ENCODE measurements at places on chromosomes 5 and 9. TPM values are rescaled to one million over a fixed set of nuclear protein-coding genes. Genes with fewer than 3 reads are reported as not detected.

- no peak for DNase-seq
Observed at GRCh38 chr5:108420158-108420557, 38.3 kb upstream of the FBXL17 start.

GRCh38 chr5:65142016-65142415 lies 339.7 kb downstream of the ADAMTS6 start:
- no peak for DNase-seq

- no peak for DNase-seq
Observed at GRCh38 chr9:127732444-127732843, 2.6 kb downstream of the TOR2A start.

DNA sequence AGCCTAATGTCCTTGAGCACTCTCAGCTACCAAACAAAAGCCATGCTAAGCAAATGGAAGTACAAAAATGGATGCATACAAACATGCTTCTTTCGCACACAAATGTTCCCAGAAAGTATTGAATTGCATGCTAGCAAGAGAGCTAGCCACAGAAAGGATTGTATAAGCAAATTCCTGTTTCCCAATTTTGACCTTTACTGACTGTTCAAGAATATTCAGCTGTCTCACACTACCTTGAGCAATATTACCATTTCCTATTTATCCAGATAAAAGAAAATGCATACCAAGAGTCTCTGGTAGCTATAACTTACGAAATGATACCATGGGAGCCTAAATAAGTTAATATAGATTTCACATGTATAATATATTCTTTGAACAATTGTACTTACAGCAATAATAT lies 264.6 kb downstream of the TMEM167A start:
- DNase-seq, result no peak

DNA sequence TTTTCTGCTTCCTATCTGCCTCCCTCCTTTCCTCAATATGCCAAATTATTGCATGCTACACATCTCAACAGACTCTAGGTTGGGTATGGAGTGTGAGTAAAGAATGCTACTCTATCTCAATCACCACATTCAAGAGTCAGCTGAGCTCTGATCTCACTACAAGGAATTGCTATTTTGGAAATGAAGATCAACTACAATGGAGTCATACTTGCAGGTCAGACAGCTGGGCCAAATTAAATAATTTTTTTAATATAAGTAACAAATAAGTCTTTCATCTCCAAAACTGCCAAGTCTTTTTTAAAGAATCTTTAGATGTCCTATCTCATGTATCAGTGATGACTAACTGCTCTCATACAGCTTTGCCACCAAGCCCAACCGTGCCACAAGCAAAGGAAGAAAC lies 64.0 kb downstream of the DEPDC1B start:
- no peak for DNase-seq

GRCh38 chr9:13705373-13705772 lies 425.9 kb upstream of the MPDZ start:
- no peak for DNase-seq

- no peak for DNase-seq
Observed at GRCh38 chr5:150636391-150637244, 3.8 kb upstream of the SYNPO start.

DNA sequence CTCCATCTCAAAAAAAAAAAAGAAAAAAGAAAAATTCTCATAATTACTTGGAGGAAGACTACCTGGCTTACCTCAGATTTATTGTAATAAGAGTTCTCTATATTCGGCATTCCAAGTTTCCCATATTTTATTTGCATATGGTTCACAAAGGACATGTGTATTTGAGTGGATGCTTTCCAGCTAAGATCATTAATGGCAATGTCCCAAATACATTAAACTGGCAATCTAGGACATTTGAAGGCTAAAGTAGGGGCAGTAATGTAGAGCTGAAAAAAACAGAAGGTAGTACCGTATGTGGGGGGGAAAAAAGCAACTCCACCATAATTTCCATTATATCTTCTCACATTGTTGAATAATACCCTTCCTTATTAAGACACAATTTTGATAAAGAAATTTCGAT lies 4.9 kb downstream of the TUT7 start:
- no peak for DNase-seq

GRCh38 chr9:26358836-26359235 lies 533.8 kb downstream of the CAAP1 start:
- DNase-seq, result no peak

DNA sequence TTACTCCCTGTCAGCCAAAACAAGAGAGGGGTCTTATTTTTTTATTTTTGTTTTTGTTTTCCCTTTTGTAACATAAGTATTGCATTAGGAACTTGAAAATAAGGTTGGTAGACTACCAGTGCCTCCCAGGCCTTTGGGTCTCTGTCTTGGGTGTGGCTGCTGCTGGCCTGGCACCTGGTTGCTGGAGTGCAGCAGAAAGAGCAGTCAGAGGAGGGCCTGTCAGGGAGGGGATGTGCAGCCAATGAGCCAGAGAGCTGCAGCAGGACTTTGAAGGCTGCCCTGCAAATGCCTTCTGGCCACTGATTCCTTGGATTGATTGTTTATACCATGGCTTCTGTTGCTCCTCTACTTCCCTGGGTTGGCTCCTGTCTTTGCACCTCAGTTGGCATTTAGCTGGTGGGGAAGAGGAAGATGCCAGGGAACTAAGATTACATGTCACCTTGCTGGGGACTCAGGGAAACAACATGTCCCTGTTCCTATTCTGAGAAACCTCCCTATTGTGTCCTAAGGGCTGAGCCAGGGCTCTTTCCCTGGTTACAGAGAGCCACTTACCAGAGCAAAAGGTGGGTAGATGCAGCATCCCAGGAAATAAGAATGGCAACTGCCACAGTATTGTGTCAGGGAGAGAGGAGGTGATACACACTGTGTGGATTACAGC lies 66.6 kb downstream of the ANGPTL2 start:
- DNase-seq, result no peak

DNA sequence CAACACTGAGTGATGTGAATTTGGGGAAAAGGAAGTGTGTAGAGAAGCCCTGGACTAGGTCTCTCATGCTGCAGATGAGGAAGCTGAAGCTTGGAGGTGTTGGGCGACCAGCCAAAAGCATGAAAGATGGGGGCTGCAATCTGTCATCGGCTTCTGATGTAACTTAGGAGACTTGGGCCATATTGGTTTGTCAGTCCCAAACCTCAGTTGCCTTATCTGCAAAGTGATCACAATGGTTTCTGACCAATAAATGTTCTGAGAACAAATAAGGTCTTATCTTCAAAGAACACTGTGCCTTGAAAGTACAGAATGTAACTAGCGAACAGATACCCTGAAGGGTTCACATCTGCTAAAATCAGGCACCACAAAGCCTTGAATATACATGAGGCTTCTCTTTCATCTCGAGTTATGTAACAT lies 198.4 kb upstream of the NR3C1 start:
- no peak for DNase-seq

DNA sequence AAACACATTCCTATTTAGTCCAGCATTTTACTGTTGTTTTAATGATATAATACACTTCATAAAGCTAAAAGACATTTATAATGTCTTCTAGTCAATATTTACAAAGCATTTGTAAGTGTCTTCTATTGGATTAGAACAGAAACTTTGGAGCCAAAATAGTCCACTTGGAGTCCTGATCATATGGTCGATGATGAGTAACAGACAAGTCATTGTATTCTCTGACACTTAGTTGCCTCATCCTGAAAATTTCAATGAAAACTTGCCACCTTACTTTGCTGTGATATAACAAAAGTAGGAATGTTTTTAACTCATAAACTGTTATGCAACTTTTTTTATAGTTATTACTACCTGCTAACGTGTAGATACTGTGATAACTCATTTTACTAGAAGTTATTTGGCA lies 132.5 kb downstream of the GABRB2 start:
- DNase-seq, result no peak

DNA sequence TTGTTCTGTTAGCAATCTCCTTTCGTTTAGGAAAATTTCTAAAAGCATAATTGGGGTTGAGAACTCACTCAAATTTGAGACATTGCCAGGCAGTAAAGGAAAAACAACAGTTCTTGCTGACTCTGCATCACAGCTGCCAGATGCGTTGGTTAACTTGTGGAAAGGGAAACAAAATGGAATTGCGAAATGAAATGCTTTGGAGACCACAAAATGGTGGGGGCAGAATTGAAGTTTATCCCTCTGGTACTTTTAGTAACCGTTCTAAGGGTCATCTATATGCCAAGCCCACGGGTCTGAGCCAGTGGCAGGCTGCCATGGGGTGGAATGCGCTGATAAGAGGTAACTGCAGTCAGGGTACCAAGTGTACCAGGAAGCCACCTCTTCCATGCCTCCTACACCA lies 28.6 kb upstream of the SELENOP start:
- no peak for DNase-seq

GRCh38 chr9:97853056-97853843 lies at the start of gene FOXE1:
FOXE1 (plus strand) TSS chr9:97853226; CDS start chr9:97853915, 689 bp downstream.
- no peak for DNase-seq

DNA sequence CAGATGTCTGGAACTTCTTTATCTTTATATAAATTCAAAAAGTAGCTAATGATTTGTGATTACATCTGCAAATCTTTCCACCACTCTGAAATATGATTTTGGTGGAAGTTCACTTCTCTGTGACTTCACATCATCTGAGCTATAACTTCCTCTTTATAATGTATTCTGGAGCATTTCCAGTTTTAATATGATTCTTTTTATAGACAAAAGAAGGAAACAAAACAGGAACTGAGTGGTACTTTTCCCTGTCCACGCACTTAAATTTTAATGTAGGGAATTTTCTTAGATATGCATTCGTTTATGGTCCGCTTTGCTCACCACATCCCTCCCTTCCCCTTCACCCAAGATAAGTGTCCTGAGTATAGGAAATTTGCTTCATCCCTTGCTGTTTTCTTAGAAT lies 333.5 kb downstream of the CHSY3 start:
- no peak for DNase-seq

- no peak for DNase-seq
Observed at GRCh38 chr9:132539096-132539495, 43.3 kb upstream of the BARHL1 start.

GRCh38 chr5:123671711-123672456 lies 159.9 kb downstream of the CSNK1G3 start:
- no peak for DNase-seq

DNA sequence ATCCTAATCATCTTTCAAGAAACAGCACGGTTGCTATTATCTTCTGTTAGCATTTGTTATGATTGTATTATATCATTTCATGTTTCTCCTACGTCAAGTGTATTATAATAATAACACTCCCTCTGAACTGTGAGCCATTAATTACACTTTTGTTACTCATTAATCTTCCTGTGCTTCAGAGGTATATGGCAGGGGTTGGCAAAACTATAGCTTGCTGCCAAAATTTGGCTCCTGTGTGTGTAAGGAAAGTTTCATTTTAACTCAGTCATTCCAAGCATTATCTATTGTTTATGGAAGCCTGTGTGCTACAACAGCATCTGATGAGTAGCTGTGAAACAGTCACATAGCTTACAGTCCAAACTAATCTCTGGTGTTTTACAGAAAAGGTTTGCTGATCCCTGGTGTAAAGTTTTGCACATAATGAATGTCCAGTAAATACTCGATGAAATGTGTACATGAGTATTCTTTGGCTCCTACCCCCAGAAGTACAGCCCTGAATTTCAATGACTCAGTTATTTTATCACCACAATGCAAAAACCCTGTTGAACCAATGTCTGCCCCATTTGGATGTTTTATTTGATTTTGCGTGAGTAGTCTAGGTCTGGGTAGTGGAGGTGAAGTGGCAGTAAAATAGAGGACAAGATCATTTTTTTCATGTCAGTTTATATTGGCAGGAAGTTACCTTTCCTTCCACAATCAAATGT lies 648.2 kb downstream of the MAT2B start:
- DNase-seq, result no peak

DNA sequence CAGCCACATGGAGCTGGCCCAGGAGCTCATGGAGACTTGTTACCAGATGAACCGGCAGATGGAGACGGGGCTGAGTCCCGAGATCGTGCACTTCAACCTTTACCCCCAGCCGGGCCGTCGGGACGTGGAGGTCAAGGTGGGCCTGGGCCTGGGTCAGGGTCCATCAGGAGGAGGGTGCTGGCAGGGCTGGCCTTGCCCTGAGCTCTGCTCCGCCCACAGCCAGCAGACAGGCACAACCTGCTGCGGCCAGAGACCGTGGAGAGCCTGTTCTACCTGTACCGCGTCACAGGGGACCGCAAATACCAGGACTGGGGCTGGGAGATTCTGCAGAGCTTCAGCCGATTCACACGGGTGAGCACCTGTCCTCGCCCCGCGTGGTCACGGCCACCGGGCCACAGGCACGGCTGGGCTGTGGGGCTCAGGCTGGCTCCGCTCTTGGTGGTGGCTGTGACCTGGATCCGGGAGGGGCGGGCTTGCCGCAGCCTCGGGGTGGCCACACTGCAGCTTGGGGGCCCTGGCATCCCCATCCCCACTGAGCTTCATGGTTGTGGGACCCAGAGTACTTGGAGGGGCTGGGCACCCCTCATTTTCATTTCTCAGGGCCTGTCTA lies 7.1 kb downstream of the DPP7 start:
- DNase-seq, result no peak

DNA sequence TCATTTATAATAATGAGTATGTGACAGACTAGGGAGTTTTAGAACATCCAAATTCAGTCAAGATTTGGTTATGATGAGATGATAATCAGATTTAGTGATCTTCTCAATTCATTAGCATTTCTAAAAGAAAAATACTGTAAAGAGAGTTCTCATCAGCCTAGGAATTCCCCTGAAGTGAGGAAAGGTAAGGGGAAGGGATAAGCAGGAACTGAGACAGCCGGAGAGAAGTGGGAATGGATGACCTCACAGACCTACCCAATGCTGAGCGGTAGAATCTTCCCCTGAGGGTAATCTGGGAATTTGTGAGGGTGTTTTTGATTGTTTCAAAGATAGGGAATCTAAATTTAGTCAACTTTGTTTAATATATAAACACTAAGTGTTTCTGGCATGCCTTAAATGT lies 16.7 kb upstream of the GPBP1 start:
- no peak for DNase-seq

DNA sequence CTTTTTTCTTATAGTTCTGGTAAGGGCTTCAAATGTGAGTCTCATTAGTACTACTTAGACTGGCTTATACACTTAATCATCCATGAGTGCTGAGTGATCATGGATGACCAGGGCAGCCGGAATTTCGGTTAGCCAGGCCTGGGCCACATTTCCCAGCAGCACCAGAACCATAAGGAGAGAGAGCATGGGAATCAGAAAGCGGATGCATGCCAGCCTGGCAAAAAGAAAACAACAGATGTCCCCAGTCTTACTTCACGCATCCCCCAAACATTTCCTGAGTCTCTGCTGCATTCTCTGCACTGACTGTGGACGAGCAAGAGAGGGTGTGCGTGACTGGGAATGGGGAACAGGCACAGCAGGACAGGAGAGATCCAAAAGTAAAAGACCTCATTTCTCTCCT lies 371.1 kb upstream of the ZNF608 start:
- no peak for DNase-seq

C5orf46 gene
- total RNA-seq, result not detected

ACSL6 gene
- 4.7 TPM for total RNA-seq

HCN1 gene
- not detected for total RNA-seq

SQSTM1 gene
- total RNA-seq, result 105 TPM

ARHGEF28 gene
- total RNA-seq, result 0.05 TPM

SLC36A2 gene
- total RNA-seq, result not detected

SHISAL2B gene
- total RNA-seq, result not detected

PDGFRB gene
- total RNA-seq, result 0.58 TPM
